ENCODE measurements at places on chromosomes 1 and 21.

DNA sequence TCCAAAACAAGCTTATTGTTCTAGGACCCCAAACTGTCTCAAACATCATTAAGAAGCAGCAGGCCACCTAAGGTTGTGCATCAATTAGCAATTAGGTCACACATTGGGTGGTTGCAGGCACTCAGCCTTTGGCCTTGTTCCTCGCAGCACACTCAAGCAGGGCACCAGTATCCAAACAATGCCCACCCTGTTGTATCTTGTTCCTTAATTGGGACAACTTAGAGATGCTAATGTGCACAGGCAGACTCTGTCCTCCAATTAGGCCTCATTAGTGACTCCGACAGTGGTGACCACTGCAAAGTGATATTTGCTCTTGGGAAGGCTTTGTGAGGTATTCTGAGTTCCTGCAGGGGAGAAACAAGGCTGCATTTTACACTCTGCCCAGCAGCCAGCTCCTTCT is 515.1 kb upstream of the PTBP2 start:
- no peak for DNase-seq

GRCh38 chr21:45747802-45748445 is 104.4 kb downstream of the PCBP3 start:
- no peak for DNase-seq

DNA sequence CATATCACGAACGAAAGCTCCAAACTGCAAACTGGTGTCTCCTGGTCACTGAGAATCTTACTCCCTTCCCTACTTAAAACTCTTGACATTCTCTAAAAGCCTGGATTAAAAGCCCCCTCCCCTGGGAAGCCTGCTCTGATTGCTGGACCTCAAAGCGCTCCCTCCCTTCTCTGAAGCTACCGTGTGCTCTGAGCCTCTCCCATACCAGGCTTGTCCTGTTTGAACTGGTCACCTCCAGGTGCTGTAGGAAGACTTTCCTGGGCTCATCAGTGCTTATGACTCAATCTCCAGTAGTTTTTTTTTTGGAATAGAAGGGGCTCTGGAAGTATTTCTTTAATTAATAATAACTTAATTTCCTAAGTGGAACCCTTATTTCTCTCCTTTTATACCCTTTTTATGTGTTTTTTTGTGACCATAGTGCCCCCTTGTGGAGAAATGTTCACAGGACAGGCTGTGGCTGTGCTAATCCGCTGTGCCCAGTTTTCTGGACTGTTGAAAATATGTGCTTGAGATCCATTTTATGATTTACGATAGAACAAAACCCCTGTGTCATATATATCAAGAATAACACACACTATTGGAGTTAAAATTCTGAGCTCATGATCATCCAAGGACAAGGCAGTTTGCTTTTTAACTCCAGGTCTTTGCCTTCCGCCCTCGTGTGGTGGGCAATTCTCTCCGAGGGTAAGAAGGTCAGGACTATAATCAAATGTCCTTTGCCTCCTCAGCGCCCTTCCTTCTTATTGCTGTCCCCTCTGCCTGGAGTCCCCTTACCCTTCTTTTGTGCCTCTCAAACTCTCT is 16.9 kb downstream of the MTARC1 start:
- no peak for DNase-seq

DNA sequence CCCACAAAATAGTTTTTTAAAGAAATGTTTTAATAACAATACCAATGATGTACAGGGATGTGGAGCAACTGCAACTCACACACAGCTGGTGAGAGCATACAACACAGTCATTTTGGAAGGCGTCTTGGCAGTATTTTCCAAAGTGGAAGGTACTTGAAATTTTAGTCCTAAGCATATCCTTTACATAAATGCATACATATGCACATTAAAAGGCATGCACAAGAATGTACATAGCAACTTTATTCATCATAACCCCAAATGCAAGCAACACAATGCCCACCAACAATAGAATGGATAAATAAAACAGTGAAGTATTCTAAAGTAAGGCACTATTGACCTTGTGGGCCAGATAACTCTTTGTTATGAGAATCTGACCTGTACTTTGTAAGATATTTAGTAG is 310.1 kb upstream of the ADGRL2 start:
- no peak for DNase-seq

- no peak for DNase-seq
These were observed 558 bp upstream of the PGD start for GRCh38 chr1:10398278-10398733.

GRCh38 chr1:243693800-243694199 is 156.2 kb downstream of the AKT3 start:
- DNase-seq = no peak

GRCh38 chr1:13730751-13731482 is 30.9 kb downstream of the PRDM2 start:
- DNase-seq = peak; percentile 58

DNA sequence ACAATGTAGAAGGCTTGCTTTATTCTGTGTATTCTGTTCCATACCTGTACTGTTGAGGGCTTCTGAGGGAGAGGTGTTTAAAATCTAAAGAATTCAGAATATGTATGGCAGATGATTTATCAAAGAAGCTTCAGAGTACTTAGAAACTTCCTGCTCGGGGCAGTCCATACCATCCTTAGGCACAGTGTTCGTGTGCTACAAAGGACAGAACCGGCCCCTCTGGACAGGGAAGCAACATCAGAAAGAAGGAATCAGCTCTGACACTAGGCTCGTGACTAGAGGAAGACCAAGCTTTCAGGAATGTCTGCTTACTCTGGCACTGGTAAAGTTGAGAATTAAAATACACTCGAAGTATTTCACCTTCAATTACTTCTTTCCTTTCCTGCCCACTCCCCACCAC is 14.1 kb downstream of the SELP start:
- DNase-seq = no peak

DNA sequence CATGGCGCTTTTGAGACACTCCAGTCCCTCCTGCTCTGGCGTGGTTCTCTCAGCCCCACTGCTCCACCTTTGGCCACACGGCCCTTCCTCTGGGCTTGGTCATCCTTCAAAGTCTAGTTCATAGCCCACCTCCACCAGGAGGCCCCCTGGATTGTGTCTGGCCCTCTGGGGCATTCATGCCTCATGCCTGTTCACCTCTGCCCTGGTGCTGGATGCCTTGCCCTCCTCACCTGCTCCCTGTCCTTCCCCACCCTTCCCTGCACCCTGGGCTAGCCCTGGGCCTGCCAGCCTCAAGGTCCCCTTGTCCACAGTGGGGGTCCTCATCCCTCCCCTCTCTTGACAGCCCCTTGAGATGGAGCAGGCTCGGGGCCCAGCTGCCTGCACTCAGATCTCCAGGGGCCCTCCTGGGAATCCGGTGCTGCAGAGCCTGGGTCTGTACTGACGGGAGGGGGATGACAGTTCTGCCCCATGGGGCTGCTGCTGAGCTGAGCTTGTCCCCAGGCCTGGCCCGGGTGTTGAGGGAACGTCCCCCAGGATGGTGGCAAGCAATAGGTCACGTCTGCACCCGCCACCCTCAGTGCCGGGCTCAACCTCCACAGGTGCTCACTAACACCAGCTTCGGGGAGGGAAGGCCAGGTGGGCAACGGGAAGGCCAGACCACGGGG is 18.4 kb downstream of the PRXL2B start:
- no peak for DNase-seq

GRCh38 chr1:241391926-241392710 is 35.1 kb upstream of the RGS7 start:
- no peak for DNase-seq

GRCh38 chr1:212157252-212157651 is 121.7 kb downstream of the DTL start:
- no peak for DNase-seq

GRCh38 chr1:12125422-12126355 is 41.1 kb upstream of the TNFRSF1B start:
- no peak for DNase-seq

DNA sequence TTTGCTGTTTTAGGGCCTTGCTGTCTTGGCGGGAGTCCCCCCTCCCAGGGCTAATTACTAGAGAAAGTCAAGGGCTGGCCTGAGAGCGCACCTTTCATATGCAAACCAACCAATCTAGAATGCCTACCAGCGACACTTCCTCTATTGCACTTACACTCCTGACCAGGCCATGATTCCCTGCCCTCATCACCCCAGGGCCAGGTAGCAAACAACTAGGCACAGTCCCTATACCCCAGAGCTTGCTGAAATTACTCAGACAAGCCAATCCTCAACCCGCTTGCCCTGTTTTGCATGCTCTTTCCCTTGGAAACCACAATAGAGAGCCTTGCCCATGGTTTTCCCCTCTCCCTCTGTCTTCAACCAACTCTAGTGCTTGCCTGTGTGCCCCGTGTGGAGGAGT is 70.3 kb downstream of the URB2 start:
- no peak for DNase-seq

DNA sequence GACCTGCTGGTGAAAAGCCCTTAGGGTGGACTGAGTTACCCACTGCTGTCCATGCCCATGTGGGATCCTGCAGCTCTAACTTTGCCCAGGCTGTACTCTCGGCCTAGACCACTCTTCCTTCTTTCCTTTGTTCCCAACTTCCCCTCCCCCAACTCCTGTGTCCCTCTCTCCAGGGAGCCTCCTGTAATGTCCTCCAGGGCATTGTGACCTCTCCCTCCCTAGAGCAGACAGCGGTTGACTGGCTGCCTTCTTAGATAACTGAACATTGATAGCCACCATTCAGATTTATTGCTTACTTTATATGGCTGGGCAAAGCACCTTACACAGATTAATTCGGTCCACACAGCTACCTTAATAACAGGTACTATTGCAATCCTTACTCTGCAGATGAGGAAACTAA is 5.0 kb downstream of the RUNX1 start:
- no peak for DNase-seq

DNA sequence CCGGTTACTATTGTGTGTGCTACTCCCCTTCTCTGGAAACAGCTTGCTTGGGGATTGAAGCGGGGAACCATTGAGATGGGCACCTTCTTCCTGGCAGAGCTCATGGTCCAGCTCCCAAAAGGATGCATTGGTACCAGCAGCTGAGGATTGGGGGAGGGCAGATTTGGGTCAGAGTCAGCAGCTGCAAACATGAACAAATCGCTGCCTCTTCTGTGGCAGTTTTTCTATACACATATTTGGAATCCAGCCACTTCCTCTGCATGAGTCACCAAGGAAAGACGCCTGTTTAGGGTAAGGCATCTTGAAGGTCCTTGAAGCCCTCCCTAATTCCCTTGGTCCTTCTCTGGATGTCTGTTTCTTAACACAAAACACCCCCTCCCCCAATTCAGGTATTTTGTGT is 104.7 kb downstream of the DAB1 start:
- no peak for DNase-seq

GRCh38 chr1:238312969-238313368 is 422.2 kb upstream of the ZP4 start:
- DNase-seq = no peak

DNA sequence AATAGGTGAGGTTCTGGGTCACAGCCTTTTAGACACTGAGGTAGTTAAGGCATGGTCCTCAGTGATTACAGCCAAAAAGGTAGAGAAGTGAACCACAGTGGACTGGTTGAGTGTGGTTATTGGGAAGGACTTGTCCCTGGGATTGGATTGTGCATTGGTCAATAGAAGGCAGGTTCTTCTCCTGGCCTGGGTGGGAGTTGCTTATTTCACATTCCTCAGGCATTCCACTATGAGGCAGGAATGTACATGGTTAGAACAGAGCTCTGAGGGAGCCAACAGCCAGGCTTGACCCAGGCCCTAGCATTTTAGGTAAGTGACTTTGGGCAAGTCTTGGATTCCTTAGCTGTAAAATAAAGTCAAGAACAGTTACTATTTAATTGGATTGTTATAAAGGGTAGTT is 97.9 kb upstream of the MARK1 start:
- no peak for DNase-seq

- no peak for DNase-seq
These were observed 8.0 kb downstream of the MRPS14 start for GRCh38 chr1:175015243-175015642.

GRCh38 chr1:39859859-39860812 is 23.2 kb downstream of the TRIT1 start:
- DNase-seq = no peak

DNA sequence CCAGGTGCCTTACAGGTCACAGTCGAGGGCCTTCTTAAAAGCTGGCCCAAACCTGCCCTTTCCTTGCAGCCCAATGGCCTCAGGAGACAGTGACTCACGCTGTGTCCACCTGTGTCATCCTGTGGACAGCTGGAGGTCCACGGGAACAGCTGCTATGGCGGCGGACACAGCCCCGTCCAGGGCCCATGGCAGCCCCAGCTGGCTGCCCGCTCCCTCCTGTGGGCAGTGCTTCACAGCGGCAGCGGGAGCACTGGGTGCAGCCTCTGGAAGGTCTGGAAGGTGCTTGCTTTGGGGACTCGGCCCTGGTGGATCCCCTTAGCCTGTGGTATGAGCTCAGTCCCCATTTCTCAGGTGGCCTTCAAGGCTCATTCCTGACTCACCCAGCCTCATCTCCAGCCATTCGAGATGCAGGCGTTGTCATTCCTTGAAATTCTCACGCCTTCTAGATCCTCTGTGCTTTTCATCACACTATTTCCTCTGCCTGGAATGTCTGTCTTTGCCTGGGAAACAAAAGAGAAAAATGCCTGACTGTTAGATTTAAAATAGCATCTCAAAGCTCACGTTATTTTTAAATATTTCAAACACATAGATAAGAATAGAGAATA is 86.8 kb downstream of the KIF26B start:
- DNase-seq = no peak

DNA sequence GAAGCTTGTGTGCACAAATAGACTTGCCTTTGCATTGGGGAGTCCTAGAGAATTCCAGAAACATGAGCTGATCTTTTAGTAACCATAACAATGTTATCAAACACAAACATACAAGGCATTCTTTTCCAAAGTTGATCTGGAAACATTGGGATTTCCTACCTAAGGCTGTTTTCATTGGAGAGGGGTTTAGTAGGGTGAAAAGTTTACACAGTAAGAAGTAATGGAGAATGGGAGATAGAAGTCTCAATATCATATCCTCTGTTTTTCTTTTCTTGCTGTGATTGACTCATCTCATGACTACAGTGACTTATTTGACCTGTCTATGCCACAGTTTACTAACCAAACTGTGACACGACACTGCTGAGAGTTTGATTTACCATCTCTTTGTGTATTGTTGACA is 65.6 kb upstream of the PLA2G4A start:
- no peak for DNase-seq

GRCh38 chr21:17454315-17455027 is 58.4 kb upstream of the CXADR start:
- DNase-seq = no peak

DNA sequence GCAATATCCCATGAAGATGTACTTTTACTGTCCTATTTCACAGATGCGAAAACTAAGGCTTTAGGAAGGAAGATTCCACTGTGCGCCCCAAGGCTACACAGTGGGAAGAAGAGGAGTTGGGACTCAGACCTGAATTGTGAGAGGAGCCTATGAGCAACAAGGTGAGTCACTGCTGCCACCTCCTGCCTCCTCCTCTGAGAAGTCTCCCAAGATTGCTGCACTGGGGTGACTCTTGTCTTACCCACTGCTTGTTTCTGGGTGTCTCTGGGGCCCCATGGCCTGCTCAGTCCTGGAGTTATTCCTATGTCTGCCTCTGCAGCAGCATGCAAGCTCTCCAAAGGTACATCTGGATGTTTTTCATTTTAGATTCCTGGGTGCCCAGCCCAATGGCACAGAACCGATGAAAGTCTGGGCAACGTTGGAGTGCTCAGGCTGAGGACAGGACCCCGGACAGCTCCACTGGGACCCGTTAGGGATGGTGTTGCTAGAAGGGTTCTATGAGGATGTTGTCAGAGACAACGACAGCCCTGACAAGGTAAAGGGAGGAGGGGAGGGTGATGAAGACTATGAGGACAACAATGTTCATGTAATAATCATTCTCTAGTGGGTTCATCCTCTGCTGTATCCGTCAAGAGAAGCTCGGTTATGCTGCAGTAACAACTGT is 11.0 kb upstream of the C1QA start:
- no peak for DNase-seq

Data from activated naive CD8-positive, alpha-beta T cell treated with anti-CD3 and anti-CD28 coated beads, Interleukin-2, amount 50 U/mL, for 16 hours (primary cell).